HT1080 (cell line): ENCODE measurements at places on chromosomes 12 and 14. TPM values are rescaled to one million over a fixed set of nuclear protein-coding genes. Genes with fewer than 3 reads are reported as not detected.
A peak's percentile ranks its signal among the peaks of the same experiment; 100 is the strongest.

Gene OR6C2
- total RNA-seq: not detected in 2 replicates

Gene GPHB5
- total RNA-seq: not detected in 2 replicates

DNA sequence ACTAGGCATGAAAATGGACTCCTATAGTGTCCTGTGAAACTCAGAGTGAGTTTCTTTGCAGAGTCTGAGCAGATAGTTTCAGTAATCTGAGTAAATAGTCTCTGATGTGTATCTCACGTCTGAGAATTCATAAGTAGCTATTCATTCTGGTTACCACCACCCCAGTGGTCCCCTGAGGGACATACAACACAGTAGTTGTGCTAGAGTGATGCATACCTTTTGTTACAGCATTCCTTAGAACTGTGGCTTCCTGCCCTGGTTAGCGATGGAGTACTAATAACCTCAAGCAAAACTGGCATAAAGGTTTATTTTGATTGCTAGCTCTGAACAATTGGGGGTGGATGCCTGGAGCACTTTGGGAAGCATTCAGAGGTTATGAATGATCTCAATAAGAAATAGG is 114.7 kb downstream of the DAAM1 start:
- peak; percentile 18 for DNase-seq

- no peak for DNase-seq
Observed at GRCh38 chr12:56062996-56063395, 17.0 kb upstream of the ERBB3 start.

GRCh38 chr12:74889563-74890236 is 319.9 kb downstream of the KCNC2 start:
- DNase-seq: peak; percentile 75
